Endothelial cell of umbilical vein (primary cell): ENCODE measurements at places on chromosomes 6 and 20. TPM values are rescaled to one million over a fixed set of nuclear protein-coding genes. Genes with fewer than 3 reads are reported as not detected.

TGM6 gene
- polyA plus RNA-seq = not detected in 2 replicates

DNA sequence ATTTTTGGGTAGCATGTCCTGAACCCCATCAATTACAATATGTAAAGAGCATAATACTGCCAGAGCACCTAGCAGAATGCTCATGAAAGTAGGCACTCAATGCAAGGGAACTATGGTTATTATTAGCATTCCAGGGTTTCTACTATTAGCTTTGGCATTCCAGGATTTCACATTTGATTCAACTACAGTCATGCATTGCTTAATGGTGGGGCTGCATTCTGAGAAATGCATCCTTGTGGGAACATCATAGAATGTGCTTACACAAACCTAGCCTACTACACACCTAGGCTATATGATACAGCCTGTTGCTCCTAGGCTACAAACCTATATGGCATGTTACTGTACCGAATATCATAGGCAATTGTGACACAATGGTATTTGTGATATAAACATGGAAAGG lies 247.8 kb downstream of the CD83 start:
- no peak for DNase-seq

BHLHE23 gene
- polyA plus RNA-seq = not detected in 2 replicates

DNA sequence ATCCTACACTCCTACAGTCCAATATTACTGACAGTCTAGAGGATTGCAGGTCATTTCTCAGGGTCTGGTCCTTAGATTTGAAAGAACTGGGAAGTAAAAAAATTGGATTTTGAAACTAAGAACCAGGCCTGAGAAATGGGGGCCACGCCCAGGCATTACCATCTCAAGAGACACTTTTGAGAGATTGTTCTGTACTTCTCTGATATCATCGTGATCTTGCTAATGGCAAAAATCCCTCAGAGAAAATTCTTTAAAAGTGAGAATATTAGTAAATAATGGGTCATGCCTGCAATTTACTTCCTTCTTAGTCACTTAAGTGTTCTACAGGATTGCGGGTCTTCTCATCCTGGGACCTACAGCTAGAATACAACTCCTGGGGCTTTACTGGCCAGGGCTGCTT lies 42.0 kb upstream of the HIVEP1 start:
- DNase-seq = no peak
